ENCODE measurements at places on chromosomes 16 and 17.

- DNase-seq: no peak
Observed at GRCh38 chr16:4244254-4245076, 2.6 kb upstream of the SRL start.

- DNase-seq: peak; percentile 80
Observed at GRCh38 chr16:84925092-84925772, 86.1 kb downstream of the ZDHHC7 start.

GRCh38 chr16:17350207-17350606 is 120.6 kb downstream of the XYLT1 start:
- DNase-seq: no peak

DNA sequence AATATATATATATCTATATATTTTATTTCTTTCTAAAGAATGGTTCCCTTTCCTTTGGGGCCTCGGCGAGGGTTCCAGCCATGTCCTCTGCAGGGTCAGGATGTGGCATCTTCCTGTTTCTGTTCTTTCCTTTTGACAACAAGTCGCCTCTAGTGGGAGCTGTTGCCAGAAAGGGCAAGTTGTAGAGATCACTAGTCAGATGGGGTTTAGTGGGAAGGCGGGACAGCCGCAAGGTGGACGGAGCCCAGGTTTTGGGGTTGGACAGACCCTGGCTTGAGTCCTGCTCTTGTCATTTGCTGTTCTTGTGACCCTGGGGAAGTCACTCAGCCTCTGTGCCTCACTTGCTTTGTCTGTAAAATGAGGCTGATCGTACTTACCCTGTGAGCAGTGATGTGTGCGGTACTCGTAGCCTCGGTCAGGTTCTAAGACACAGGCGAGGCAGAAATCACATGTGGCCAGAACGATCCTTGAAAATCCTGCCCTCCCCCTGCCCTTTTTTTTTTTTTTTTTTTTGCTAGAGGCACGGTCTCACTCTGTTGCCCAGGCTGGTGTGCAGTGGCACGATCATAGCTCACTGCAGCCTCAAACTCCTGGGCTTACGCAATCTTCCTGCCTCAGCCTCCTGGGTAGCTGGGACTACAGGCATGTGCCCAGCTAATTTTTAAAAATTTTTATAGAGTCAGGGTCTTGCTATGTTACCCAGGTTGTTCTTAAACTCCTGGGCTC is 80.1 kb downstream of the ABCC6 start:
- DNase-seq: peak; percentile 81

GRCh38 chr16:73323880-73324279 is 276.0 kb upstream of the ZFHX3 start:
- no peak for DNase-seq

DNA sequence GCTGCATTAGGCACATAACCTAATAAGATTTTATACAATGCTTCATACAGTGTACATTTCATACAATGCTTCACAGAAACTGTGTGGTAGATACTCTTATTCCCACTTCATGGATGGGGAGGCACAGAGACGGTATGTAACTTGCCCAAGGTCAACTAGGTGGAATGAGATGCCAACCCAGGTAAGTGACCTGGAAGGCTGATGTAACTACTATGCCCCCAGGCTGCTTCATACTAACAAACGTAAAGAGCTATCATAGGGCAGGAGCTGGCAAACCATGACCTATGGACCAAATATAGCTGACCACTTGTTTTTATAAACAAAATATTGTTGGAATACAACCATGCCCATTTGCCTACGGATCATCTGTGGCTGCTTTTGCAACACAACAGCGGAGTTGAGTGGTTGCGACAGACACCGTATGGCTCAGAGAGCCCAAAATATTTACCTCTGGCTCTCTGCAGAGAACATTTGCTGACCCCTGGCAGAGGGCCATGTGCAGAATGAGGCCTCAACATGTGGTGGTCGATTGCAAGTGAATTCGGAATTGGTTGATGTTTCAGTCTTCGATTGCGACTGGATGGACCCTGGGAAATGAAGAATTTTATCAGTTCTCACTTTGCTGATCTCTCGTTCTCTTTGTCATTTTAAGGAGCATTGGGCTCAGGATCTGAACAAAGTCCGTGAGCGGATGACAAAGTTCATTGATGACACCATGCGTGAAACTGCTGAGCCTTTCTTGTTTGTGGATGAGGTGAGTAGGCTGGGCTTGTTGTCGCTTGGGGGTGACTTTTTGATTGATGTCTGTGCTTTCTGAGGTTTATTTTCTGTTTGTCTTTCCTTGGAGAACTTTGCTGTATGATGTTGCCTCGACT is 109.7 kb downstream of the PLCG2 start:
- DNase-seq: no peak

DNA sequence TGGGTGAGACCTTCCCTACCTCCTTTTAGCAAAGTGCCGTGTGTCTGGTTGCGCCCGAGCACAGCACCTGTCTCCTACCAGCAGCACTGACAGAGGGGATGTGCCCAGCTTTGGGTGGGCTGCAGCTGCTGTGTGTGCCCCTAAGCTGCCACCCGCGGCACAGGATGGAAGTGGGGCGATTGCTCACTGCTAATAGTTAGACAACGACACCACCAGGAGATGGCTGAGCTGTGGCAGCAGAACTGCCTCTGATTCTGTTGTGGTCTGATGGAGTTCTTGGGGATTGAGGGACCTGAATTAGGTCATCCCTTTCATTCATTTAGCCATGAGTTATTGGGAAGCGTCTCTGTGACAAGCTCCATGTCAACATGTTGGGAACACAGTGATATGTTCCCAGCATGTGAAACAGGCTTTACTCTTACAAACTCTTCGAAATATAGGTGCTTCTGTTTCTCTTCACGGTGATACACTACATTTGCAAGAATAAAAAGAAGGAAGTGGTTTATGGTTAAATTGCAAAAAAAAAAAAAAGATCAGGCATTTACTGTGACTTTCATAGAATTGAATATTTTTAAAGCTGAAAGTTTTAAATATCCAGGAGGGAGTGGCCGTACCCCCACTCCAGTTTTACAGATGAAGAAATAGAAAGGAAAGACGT is 184.4 kb downstream of the MAF start:
- DNase-seq: no peak

DNA sequence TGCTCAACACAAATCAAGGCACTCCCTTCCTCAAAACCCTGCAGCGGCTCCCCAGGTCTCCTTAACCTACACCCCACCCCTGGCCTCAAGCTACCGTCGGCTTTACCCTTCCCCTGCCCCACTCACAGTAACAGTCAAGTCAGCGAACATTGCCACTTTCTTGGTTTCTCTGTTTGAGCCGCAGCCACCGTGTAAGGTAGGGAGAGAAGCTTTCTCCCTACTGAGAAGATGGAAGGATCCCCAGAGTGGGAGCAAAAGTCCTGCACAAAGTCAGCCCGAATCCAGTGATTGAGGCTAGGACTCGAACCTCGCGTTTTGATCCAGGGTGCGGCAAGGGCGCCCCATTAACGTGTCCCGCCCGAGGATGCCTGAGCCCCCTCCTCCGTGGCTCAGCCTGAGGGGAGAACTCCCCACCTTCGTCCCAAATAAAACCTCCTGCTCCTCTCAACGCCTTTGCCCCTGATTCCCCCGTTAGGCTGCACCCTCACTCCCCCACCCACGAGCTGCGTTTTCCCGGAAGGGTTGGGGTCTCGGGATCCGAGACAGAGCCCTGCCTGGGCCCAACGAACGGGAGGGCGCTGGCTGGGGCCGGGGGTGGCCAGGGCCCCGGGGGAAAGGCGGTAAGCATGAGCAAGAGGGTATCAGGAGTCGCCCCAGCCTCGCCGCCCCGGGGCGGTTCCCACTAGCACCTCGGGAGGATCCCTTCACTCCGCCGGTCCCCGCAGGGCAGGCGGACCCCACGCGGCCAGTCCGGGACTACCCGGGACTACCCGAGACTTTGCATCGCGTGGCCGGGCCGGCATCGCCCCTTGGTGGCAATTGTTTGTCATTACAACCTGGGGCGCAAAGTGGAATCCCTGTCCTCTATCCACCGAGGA is 9.9 kb upstream of the NAGS start:
- DNase-seq: peak; percentile 86

GRCh38 chr16:79658301-79659033 is 57.9 kb upstream of the MAF start:
- no peak for DNase-seq

DNA sequence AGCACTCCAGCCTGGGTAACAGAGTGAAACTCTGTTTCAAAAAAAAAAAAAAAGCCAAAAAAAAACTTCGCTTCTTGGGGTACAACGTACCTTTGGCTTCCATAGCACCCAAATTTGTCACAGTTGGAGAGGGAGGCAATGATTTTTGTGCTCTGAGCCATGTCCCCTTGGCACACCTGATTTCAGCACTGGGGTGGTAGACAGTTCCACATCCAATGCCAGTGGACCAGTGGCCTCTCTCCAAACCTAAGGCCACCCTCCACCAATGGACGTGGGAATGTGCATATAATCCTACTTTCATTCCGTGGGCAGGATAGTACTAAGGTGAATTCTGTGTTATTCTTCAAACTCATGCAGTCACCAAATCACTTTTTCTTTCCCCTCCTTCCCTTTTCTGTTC is 47.5 kb downstream of the SALL1 start:
- no peak for DNase-seq
